ENCODE measurements at places on chromosomes 4 and X.

DNA sequence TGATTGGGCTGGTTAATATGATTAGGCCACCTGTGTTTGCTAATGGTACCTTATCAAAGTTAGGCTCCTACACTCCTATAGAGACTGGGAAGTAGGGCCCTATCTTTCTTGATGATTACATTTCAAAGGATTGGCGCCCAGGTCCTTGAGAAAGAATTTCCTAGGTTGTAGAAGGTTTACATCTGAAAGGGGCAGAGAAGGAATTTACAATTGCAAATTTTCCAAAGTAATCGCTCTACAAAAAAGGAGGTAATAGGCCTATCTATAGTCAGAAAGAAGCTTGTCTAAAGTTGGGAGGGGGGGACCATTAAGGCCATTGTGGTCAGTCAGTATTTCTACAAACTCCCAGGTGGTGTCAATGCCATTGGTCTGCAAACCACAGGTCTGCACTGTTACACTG, 638.4 kb downstream of the IL1RAPL1 start:
- DNase-seq: no peak

DNA sequence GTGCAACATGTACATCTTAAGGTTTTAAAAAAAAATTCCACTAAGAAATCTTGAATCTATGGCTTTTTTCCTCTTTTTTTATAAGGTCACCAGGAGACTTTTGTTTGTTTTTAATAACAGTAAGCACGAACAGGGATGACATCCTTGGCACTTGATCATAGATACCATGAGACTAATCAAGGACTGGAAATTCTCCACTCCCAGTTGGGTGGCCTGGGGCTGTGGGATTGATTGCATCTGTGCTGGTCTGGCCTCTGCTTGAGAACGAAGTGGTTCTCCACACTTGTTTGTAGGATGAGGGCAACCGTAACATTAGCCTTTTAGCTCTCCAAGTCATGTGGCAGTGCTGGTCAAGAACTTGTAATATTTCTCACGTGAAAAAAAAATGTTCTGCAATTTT, 35.4 kb downstream of the SNX25 start:
- DNase-seq: no peak

DNA sequence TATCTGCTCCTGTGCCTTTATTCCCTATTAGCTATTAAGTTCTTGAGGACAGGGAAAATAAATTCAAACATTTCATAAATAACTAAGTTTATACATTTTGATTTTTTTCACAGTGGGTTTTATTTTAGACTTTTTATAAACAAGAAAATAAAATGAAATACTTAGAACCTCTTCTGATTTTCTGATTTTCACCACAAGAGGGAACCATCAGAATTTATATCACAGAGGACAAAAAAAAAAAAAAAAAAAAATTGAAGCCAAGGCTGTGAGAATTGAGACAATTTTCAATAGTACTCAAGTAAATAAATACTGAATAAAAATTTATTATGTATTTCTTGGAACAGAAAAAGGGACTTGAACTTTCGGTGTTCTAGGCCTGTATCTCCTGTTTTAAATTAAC, 288.1 kb downstream of the SH3BGRL start:
- DNase-seq: peak; percentile 14

DNA sequence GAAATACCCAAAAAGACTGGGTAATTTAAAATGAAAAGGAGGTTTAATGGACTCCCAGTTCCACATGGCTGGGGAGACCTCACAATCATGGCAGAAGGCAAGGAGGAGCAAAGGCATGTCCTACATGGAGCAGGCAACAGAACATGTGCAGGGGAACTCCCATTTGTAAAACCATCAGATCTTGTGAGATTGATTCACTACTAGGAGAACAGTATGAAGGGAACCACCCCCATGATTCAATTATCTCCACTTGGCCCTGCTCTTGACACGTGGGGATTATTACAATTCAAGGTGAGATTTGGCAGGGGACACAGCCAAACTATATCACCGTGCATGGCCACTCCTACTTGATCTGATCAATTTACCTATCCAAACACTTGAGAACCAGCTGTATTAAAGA, 131.5 kb upstream of the LDB2 start:
- DNase-seq: no peak

DNA sequence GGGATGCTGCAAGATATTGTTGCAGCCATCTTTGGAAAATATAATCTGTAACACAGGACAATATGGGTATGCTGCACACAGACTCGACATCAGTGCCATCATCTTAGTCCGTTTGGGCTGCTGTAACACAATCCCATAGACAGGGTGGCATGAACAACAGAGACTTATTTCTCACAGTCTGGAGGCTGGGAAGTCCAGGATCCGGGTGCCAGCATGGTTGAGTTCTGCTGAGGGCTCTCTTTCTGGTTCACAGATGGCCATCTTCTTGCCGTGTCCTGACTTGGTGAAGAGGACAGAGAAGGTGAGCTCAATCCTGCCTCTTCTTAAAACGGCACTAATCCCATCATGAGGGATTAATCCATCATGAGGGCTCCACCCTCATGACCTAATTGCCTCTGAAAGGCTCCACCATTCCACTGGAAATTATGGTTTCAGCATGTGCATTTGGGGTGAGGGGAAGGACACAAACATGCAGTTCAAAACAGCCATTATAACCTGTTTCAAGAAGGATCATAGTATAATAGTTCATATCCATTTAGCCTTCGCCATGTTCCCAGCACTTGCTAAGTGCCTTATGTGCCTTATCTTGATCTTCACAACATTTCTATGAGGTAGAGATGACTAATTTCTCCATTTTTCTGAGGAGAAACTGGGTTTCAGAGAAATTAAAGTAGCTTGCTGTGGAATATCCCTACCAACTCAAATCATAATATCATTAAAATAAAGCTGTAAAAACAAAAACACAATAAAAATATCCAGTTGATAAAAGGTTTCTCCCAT, 27.9 kb upstream of the SPP1 start:
- no peak for DNase-seq

- DNase-seq: peak; percentile 37
Measured at GRCh38 chrX:119071381-119071780, 1.4 kb upstream of the CT47C1 start.

- no peak for DNase-seq
Measured at GRCh38 chr4:53599632-53600031, 8.3 kb upstream of the LNX1 start.

- DNase-seq: no peak
Measured at GRCh38 chrX:68669094-68669860, 21.8 kb downstream of the STARD8 start.

DNA sequence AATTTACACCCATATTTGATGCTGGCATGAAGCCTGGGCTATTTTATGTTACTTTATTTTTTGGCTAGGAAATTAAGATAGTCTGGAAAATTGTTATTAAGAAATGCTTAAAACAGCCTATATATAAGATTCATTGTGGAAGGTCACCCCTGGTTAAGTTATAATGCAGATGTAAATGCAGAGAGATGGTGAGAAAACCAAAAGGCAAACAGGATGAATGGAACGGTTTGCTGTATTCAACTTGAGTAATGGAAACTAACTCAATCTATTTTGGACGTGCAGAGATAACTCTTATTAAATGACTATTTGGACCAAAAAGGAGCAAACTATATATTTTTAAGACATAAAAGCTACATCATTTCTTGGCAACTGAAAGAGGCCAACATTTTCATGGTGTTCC, 446.3 kb upstream of the FRG1 start:
- no peak for DNase-seq

DNA sequence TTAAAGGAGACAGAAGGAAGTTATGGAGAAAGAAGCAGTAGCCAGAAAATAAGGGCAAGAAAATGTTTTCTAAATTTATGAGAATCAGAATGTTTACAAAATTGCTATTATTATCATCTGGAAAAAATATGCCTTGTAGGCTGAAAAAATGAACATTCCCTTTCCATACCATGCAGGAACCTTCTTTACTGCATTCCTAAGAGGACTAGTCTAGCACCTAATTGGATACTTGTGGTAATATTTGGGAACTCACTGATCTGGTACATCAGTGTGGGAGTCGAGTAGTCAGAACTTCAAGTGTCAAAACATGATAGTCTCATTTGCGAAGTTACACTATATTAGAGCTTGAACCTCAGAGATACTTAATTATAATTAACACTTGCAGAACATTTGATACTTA, 51.9 kb downstream of the TET2 start:
- no peak for DNase-seq

- no peak for DNase-seq
Measured at GRCh38 chrX:39654952-39655351, 442.8 kb downstream of the BCOR start.

- DNase-seq: no peak
Measured at GRCh38 chr4:136967069-136967468, 565.2 kb downstream of the PCDH18 start.

GRCh38 chr4:101594588-101594987, 195.9 kb upstream of the BANK1 start:
- DNase-seq: no peak

DNA sequence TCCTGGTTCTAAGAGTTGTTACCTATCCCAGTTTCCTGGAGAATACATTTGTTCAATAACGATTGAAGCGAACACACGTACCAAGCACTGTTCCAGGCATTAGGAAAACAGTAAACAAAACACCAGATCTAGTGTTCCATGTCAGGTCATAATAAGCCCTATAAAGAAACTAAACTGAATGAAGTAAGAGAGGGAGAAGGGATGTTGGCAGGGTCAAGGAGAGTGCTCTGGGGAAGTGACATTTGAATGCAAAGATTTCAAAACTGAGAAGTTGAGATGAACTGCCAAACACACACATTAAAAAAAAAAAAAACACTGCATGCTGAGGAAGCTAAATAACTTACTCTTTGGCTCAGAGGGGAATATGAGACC, 14.4 kb upstream of the ENAM start:
- peak; percentile 38 for DNase-seq

DNA sequence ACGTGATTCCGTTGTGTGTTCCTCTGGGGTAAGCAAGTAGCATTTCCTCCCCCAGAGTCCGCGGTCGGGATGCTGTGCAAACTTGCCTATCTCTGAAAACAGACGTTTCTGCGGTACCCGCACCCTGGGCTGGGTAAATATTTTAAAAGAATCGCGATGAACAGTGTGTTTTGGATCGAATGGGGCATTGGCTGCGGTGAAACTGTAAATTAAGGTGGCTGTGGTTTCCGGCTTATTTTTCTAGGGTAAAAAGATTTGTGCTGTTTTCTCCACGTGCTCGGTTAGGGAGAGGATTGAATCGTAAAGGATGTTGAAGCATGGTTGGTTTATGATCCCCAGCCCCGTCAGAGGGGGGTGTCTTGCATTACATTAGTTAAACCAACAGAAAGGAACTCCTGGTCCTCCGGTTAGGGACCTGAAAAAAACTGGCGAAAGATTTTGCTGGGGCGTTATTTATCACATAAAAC, 1.2 kb downstream of the HHIP start:
- DNase-seq: no peak

DNA sequence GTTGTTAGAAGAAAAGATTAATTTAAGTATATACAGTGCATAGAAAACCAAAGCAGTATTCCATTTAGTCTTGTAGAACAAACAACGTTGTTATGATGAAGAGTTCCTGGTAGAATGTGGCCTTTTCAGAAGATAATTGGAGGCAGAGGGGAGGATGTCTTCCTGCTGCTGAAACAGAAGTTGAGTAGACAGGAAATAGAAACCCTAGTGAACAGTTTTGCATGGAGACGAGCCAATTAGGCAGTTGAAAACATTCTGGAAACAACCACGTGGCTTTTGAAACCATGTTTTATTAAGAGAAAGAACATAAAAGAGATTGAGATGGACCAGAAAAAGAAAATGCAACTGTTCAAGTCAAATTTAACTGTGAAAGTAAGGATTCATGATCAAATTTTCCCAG, 325.2 kb downstream of the CAMK2D start:
- DNase-seq: no peak

- DNase-seq: no peak
Measured at GRCh38 chr4:181606300-181606699, 636.9 kb upstream of the TENM3 start.

GRCh38 chrX:134624046-134624430, 34.2 kb downstream of the PLAC1 start:
- DNase-seq: no peak

Measured in RPMI8226 (cell line).